NCI-H226 (cell line): ENCODE measurements at places on chromosomes 5 and 9.

GRCh38 chr5:81630684-81631083, 120.2 kb downstream of the SSBP2 start:
- no peak for DNase-seq

GRCh38 chr9:21555911-21556310, 73.8 kb upstream of the IFNE start:
- no peak for DNase-seq

GRCh38 chr5:10563110-10563944, 543 bp upstream of the ANKRD33B start:
- DNase-seq: peak; percentile 64

GRCh38 chr5:144130306-144130705, 40.2 kb downstream of the YIPF5 start:
- DNase-seq: no peak

- peak; percentile 52 for DNase-seq
Observed at GRCh38 chr5:78779771-78780616, 131.4 kb upstream of the LHFPL2 start.

DNA sequence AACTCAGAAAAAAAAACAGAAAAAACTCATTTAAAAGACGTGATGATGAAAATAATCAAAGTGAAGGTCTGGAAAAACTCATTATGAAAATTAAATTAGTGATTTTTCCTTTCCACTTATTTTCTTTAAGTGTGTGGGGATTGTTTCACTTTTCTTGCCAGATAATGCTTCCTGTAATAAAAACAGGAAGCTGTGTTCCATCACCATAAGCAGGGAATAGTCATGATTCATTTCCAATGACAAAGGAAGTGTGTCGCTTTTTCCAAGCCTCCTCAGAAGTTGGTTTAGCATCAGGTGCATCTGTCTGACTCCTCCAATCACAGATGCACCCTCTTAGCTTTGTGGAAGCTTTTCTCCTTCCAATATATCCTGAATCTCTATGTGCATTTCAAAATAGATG, 2068.7 kb downstream of the MAT2B start:
- no peak for DNase-seq

GRCh38 chr9:93670208-93671019, 94.0 kb downstream of the PHF2 start:
- DNase-seq: no peak

GRCh38 chr9:17580119-17580518, 1.3 kb downstream of the SH3GL2 start:
- DNase-seq: no peak

DNA sequence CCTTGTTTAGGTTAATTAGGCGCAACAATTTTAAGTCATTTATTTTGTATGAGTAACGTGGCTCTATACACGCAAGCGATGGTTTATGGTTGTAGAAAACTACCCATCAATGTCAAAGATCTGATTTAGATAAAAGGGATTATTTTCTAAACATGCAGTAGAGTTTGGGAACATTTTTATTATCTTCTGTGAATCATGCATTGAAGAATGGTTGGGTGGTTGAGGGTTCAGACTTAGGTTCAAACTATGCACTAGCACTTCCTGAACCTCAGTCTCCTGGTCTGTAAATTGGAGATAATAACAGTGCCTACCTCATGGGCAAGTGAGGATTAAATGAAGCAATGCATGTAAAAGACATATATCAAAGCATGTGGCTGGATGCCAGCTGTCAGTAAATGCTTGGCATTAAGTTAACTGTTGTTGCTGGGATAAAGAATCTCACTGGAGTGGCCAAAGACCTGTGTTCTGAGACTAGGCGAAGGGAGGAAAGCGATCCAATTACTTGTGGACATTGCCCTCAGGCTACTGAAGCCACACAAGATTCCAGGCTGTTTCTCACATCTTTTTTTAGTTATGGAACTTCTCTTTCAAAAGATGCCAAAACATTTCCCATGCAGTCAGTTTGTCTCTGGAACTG, 1.1 kb upstream of the OTULINL start:
- DNase-seq: peak; percentile 57

GRCh38 chr5:157252711-157253465, 13.0 kb upstream of the CYFIP2 start:
- DNase-seq: no peak

GRCh38 chr9:93126151-93126781, 7.8 kb downstream of the NINJ1 start:
- no peak for DNase-seq

GRCh38 chr9:129383019-129383560, 205.0 kb upstream of the IER5L start:
- no peak for DNase-seq

GRCh38 chr5:57956636-57957035, 474.0 kb upstream of the ACTBL2 start:
- DNase-seq: no peak

DNA sequence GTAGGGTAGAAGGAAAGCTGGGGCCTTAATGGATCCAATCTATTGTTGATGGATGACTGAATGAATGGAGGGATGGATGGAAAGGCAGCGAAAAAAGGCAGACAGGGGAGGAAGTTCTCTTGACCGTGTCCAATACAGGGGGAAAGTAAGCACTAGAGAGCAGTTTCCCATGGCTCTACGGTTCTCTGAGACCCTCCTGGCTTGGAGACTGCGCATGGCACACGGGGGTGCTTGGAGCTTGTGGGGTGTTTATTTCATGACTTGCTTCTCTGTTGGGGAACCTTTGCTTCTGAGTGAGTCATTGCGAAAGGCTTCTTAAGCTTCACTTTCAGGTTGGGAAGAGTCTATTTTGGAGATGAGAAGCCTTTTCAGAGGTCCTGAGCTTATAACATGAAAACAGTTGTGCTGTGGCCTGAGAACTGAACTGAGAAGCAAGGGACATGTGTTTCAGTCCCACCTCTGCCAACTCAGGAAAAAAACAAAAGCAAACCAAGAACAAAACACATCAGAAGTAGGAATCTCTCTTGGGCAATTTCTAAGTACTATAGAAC, 12.8 kb upstream of the TEX48 start:
- no peak for DNase-seq

DNA sequence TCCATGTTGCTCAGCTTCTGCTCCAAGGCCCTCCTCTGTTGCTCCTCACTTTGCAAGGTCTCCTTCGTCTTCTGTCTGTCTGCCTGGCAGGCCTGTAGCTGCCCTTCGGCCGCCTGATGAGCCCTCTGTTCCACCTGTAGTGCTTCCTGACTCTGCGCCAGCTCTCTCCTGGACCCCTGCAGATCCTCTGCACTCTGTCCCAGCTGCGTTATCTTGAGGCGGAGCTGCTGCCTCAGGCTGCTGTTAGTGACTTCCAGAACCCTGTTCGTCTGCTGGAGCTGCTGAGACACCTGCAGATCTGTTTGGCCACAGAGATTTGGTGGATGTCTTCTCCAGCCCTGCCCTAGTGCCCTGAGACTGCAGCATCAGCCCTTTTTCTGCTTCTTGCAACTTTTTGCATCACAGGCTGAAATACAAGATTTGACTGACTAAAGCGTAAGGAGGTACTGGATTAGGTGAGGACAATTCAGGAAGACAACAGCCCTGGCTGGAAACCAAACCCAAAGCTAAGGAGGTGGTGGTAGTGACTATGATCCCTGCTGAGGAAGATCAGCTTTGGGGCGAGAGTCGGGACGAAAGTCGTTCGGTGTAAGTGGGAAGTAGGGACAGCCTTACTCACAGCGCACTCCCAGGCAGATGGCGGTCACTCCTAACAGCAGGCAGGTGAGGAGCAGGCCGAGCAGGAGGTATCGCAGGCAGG, 2.1 kb downstream of the CD72 start:
- no peak for DNase-seq

DNA sequence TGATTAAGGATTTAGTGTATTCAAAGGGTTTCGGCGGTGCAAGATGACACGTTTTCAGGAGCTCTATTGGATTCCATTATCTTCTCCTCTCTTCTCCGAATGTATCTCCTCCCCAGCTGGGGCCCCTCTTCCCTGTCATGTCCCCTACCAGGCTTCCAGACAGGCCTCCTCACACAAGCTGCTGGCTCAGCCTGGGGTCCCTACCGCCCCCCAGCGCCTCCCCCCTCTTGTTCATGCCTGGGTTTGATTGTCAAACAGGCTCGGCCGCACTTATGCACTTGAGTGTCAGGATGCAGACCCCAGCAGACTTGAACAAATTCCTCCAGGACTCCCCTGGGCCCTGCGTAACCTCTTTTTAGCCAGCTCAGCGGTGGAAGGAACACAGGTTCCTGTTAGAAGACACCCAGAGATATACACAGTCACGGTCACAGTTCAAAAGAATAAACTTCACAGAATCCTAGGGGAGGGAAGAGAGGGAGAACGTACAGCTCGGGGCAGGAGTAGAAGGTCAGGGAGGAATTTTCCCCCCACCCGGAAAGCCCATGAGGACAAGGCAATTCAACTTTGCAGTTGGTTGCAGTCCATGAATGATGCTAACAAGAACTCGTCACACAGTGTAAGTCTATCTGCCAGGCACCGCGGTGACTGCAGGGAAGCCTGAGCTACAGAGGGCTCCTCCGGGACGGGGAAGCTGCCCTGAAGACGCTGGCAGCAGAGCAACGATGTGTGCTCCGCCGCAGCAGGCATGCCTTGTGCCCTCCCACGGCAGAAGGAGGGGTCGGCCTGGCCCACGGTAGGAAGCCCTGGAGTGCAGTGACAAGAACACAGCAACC, 560.0 kb downstream of the BNC2 start:
- no peak for DNase-seq

DNA sequence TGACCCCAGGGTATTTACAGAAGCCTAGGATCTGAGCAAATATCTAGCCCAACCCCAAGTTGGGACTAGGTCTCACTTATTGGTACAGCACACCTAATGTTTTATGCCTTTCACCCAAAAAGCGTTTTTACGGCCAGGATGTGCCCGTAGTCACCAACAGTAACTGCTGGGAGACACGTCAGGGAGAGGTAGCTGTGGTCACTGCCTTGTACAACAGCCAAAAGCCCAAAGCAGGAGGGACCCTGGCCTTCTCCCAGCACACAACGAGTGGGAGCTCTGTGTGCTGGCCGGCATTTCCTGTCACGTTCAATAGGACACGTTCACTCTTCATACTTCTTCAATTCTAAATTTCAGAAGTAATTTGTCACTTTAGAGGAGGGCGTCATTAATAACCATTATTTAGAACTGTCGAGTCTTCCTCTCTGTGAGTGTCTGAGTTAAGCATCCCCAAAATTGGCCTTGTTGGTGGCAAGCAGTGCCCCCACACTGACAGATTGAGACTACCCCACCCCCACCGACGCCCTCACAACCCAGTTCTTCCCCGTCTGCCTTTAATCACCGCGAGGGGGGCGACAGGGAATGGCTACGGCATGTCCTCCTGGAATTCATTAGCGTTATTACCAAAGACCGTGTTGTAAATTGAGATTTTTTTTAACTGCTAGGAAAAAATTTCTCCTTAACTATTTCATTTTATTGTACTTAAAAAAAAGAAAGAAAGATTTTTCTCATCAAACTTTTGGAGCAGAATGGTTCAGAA, 80.7 kb downstream of the MVB12B start:
- DNase-seq: no peak
